ENCODE measurements at places on chromosomes 5 and 9.

DNA sequence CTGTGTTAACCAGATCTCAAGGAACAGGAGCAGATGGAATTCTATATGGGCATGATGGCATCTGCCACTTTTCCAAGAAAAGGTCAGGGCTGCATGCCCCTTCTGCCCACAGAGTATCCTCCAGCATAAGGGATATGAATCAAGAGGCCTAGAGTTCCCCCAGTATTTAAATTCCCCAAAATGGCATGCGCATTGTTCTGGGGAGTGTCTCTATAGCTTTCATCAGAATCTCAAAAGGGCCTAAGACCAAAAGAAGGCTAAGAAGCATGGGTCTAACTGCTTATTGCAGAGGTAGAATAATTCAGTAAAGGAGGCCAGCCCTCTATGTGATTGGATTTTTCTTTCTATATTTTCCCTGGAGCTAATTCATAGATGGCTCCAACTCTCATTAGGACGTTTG, 114.2 kb upstream of the SPIN1 start:
- DNase-seq, result no peak

DNA sequence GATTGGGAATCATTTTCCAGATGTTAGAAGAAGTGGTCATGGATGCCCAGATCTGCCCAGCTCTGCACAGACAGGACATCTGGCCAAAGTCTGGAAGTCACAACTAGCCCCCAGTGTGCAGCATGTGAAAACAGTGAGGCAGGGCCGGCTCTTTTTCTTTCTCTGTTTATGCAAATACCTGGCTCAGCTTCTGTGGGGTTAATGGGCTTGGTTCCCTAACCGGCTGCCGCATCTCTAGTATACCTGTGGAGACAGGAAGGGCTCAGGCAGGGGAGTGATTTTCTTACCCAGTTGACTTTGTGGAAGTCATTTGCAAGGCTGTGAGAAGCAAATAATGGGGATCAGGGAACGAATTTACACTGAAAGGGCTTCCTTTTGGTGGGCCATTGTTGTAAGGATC, 254.8 kb upstream of the PANK3 start:
- DNase-seq, result no peak

DNA sequence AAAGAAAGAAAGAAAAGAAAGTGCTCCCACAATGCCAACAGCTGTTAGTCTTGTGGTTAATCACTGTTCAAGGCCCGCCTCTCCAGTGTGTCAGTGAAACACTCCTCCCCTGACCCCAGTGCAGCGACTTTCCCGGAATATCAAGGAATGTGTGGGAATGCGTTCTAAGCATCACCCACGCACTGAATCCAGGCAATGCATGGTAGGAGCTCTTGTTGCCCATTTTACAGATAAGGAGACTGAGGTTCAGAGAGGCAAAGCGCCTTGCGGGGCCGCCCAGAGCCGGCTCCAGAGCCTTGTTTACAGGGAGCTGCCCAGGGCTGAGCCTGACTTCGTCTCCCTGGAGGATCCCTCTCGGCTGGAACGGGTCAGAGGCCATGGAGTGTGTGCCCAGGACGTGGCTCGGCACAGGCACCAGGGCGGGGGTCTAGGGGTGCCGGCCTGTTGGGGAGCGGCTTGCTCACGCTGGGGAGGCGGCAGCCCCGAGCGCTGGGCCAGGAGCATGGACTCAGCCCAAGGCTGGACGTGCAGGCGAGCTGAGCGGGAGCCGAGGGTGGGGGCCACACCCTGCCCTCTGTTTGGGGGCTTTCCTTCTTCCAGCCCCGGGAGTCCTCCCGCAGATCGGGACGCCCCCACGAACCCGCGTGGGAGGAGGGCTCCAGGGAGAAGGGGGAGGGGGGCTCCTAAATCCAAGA, 823 bp downstream of the ST6GALNAC6 start:
- DNase-seq, result no peak

GRCh38 chr9:91714874-91715615, 235.0 kb downstream of the ROR2 start:
- no peak for DNase-seq

DNA sequence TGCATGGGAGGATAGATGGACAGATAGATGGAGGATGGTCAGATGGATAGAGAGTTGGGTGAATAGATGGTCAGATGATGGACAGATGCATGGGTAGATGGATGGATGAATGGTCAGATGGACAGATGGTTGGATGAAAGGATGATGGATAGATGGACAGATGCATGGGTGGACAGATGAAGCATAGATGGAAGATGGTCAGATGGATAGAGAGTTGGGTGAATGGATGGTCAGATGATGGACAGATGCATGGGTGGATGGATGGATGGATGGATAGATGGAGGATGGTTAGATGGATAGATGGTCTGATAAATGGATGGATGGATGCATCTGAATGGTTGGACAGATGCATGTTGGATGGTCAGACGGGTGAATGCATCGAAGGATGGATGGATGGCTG, 70.4 kb downstream of the COL23A1 start:
- no peak for DNase-seq

GRCh38 chr5:171657473-171657872, 128.1 kb upstream of the SMIM23 start:
- DNase-seq, result no peak

GRCh38 chr9:90307891-90308290, 334.7 kb downstream of the DIRAS2 start:
- DNase-seq, result no peak

DNA sequence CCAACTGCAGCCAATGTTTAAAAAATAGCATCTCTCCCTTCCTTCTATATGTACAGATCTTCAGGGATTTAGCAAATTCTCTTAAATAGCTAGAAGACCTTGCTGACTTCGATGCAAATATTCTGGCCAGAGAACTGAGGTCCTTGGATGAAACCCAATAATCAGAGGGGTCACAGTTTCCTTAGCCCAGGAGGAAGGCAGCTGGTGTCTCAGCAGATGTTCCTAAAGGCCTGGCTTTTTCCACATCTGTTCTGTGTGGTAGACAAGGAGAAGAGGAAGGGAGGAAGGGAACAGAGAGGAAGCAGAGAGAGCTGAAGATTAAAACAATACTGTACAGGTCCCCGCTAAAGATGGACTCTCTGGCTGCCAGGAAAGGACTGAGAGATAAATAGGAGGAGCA, 33.1 kb downstream of the BOD1 start:
- DNase-seq, result no peak

GRCh38 chr5:110105692-110106091, 416.0 kb downstream of the MAN2A1 start:
- DNase-seq, result no peak

DNA sequence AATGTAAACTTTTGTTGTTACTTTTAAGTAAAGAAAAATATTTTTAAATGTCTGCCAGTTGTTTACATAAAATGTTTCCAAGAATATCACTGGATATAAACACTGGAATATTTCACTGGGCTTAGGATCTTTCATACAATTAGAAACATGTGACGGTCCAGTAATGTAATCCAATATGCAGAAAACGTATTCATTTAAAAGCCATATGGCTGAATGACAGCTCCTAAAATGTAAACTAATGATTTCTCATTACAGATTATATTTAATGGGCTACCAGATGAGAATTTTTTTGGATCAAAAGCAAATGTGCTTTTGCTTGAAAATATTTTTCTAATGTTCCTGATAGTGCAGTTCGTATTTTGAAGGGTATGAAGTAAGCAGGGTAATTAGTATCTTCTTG, 124.3 kb downstream of the TTC39B start:
- DNase-seq, result no peak

GRCh38 chr5:160496784-160497183, 75.1 kb downstream of the PTTG1 start:
- DNase-seq, result no peak

DNA sequence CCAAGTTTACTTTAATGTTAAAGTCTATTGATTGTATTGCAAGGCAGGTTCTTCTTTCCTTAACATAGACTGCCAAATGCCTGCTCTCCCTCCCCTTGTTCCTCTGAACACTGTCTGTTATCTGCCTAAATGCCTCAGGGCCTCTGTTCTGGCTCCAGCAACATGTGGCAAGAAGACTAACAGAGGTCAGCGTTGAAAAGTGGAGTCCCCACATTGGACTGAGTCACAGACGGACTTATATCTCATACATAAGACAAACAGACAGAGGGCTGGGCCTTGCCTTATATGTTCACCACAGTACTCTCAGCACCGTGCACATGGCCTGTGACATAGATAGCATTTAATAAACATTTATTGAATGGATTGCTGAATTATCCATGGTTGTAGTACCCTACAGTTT, 91.4 kb downstream of the TSSK1B start:
- no peak for DNase-seq
